ENCODE measurements at places on chromosomes 7 and 10.

- no peak for DNase-seq
Observed at GRCh38 chr7:130329681-130330080, 14.9 kb upstream of the CPA5 start.

DNA sequence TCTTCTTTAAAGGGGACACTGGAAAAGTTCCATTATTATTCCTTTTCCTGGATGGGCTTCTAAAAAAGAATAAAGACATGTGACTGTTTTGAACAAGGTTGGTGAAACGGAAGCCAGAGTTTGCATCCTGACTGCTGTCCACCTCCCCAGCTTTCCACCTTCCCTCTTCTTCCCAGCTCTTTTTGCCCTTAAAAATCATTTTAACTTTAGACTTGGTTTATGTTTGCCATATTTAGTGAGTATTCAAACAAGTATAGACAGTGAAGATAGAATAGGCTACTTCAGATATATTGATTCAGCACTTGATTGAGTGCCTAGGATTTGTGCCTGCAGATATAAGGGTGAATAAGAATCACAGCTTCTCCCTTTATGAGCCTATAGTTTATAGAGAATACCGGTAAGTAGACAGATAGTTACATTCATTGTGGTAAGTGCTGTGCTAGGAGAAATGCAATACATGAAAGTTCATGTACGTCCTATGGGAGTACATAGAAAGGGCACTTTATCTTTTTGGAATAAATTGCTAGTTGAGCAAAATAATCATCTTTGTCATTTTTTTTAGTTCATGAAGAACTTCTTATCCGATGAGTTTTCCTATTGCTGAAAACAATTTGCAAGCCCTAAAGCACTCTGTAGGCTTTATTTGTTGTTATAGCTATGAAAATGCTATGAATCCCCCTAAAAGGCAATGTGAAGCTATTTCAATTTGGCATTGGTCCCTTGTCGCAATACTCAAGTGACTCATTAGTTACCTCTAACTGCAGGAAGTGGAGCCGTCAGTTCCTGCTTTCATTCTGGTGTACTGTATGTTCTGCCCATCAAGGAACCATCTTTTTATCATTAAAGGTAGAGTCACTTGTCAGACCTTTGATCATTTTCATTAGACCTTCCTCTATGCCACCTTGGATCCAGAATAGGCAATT, 57.2 kb upstream of the STRIP2 start:
- DNase-seq, result no peak

DNA sequence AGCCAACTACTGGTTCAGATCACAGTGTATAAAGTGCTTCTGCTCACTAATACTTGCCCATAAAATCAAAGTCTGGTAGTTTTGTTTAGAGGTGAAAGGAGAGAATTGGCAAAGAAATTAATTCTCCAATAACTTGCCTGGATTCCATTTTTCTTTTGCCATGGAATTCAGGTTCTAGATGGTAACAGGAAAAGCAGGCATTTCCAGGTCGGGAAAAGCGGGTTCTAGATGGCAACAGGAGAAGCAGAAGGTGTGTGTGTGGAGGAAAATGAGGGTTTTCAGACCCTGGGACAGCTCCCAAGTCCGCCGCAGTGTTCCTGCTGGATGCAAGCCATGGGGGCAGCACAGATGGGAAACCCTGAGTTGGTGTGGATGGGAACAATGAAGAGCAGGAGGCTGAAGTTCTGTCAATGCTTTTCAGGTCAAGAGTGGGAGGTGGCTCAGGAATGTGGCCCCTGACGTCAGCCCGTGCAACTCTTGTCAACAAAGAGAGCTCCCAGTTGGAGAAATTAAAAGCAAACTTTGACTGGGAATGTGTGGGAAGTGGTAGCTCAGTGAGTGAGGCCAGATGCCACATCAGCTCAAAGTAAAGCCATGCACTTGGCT, 696.7 kb downstream of the LRMDA start:
- DNase-seq, result no peak

DNA sequence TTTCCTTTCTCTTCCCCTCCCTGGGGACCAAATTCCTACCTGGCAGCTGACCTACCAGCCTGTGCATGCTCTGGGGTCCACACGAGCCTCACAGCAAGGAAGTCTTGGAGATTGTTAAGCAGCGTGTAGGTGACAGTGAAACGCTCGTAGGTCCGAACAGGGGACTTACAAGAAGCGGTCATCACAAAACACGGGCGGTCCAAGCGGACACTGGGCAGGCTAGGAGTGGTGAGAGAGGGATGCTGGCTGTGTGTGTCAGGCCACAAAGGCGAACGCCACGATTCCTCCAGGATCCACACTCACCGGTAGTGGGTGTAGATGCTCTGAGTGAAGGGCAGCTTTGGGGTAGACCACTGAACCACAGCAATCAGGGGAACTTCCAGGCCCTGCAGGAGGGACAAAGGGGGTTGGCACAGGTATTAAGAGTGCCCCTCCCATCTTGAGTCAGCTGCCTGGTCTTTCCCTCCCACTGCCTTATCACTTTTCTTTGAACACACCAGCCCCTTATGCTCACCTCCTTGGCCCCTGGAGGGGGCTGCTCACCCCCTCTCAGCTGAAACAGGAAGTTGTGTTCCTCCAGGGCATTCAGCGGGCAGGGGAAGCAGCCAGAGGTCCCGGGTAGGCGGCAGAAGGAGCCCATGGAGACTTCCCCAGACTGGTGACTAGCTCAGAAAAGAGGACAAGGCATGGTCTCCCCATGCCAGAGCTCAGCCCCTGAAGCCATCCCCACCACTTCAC, 2.0 kb downstream of the TRAPPC14 start:
- DNase-seq, result no peak

DNA sequence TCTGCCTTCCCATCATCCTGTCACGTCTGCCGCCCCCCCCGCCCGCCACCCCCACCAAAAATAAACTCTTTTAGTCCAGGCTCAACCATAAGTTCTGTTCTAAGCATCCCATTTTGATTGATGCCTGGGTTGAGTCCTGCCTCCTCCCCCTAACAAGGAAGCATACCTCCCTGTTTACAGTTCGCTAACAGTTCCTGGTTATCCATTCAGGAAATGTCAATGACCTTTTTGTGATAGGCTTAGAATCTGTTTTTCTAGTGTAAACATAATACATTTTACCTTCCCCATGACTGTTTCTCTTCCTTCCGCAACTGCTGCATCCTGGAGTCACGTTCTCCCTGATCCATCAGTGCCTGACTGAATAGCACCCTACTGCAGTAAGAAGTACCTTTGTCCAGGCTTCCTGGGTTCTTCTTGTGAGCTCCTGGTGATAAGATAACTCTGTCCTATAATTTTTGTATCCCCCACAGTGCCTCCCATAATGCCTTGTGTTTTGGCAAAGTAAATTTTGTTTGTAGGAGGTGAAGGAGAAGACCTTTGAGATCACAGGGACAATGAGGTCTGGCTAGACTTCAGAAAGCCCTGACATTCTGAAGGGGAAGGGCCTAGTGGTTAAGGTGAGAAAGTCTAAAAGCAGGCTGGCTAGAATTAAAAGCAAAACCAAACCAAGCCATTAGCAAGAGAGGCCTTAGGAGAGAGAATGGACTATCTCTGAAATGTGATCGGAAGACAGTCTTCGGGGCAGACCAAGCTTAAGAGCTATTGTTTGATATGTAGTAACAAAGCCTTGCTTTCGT, 7.3 kb downstream of the AGFG2 start:
- DNase-seq, result peak; percentile 62

- no peak for DNase-seq
Observed at GRCh38 chr7:55242613-55243012, 122.5 kb upstream of the LANCL2 start.

GRCh38 chr10:63217120-63217605, 84.0 kb downstream of the NRBF2 start:
- DNase-seq, result no peak

DNA sequence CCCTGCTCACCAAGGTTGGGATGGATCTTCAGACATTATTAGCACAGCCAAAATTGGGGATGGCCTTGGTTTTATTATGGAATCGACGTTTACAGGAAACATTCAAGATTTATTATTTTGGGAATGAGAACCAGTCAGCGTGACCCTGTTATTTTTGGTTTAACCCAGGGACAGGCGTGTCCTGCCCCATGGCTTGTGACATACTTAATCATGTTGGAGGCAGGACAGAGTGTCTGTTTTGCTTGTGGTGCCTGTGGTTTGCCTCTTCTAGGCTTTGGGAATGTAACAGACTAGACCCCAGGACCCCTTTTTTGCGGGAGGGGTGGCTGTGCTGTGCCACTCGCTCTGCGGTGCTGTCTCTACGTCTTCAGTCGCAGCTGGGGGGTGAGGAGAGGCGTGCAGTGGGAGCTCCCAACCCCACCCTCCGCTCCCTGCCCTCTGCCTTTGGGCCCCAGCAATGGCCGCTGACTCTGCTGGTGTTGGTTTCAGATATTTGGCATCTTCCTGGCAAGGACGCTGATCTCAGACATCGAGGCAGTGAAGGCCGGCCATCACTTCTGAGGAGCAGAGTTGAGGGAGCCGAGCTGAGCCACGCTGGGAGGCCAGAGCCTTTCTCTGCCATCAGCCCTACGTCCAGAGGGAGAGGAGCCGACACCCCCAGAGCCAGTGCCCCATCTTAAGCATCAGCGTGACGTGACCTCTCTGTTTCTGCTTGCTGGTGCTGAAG, 20.1 kb upstream of the SH2D4B start:
- DNase-seq, result no peak

- DNase-seq, result no peak
Observed at GRCh38 chr10:73042130-73042529, 54.5 kb downstream of the P4HA1 start.

- no peak for DNase-seq
Observed at GRCh38 chr10:43234471-43235041, 32.3 kb downstream of the RASGEF1A start.

- no peak for DNase-seq
Observed at GRCh38 chr10:71899665-71900412, 48.8 kb upstream of the PSAP start.

DNA sequence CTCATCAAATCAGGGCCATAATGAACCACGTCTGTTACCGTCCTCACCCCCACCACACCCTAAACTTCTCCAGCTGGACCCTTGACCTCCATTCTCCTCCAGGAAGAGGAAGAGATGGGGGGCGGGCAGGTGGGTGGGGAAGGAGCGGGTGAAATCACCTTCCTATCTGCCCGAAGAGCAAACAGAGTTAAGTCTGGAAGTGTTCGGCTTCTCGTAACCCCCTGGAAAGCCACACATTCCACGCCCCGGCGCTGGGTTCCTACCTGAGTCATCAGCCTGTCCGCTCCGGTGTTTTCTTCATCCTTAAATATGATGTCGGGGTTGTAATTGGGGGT, 736 bp downstream of the SHH start:
- DNase-seq, result no peak

DNA sequence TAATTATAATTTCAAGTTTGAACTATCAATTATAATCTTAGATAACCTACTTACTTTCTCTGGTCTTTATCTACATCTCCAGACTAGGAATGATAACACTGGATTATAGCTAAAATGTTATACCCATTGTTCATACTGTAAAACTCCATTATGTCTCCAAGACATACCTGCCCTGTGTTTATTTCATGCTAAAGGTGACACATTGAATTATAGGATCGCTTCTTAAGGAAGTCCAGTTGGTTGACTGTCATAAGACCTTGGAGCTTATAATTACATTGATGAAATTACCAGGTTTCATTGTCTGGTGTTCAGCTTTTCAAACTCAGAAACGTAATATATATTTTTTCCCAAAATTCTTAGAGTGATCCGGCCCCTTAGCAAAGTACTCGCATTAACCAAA, 15.5 kb upstream of the HERC4 start:
- DNase-seq, result no peak

DNA sequence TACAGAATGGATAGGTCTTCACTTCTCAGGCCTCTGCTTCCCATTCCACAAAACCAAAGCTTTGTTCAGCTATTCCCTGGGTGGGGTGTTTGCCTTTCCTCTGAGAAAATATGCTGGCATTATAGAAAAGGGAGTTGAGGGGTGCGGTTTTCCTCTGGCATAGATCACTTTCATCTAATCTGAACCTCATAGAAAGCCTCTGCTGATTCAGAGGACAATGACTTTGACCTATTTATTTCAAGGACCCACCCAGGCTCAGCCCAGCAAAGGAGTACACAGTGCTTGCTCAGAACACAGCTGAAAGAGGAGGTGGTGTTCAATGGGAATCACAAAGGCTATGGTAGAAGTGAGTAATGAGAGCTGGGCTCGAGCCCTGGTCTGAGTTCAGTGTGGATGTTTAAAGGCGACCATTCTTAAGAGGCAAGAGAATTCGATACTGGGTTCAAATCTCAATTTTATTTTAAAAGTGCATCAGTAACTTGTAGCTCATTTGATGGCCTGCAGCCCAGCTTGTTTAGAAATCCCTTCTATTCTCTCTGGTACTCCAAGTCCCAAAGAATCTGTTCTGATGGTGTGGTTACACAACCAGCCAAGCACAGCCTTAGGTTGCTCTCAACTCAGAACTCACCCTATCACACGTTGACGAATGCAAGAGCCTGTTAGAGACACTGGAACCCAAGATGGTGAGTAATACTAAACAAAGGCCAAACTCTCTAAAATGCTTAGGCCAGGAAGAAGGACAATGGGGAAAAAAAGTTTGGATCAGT, 1012.8 kb downstream of the LRMDA start:
- no peak for DNase-seq

DNA sequence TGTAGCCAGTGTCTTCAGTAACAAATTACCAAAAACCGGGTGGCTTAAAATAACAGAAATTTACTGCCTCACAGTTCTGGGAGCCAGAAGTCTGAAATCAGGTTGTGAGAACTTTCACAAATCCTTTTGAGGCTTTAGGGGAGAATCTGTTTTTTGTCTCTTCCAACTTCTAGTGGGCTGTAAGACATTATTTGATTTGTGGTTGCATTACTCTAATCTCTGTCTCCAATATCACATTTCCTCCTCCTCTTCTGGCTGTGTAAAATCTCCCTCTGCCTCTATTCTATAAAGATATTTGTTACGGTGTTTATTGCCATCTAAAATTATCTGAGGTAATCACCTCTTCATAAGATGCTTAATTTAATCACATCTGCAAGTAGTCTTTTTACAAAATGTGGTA, 1039.6 kb upstream of the LRRN3 start:
- DNase-seq, result no peak

DNA sequence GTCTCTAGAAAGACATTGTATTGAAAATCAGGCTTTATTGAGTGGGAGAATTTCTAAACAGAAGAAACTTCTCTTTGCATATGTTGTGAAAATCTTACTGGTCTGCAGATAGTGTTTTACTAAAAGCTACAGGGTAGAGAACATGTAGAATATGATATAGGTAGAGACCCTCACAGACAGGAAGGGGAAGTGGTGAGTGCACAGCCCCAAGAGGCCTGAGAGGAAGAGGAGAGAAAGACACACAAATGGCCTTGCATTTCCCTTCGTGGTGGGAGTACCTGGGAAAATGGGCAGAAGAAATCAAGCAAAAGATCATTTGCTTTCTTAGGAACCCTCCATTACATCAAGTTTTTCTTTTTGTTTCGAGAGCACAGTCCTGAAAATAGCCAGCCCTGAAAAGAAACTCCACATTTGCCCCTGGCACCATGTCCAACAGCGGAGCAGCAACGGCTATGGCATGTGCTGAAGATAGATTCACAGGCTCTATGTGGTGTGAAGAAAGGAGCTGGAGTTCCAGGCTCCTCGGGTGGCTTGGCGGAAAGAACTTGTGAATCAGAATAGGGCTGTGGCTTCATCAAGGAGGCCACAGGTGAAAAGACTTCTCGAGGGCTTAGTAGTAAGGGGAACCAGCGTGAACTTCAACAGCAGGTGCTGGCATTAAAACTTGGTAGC, 143.5 kb downstream of the CALCR start:
- DNase-seq, result no peak
